Activated T-cell treated with anti-CD3 and anti-CD28 coated beads, Interleukin-2, amount 50 U/mL, for 72 hours (primary cell): ENCODE measurements at places on chromosomes 7 and 10. TPM values are rescaled to one million over a fixed set of nuclear protein-coding genes. Genes with fewer than 3 reads are reported as not detected.
A peak's percentile ranks its signal among the peaks of the same experiment; 100 is the strongest.

ZNF107 gene
- total RNA-seq: 18.5 TPM

- DNase-seq: no peak
Observed at GRCh38 chr7:84529480-84530205, 335.1 kb upstream of the SEMA3A start.

GRCh38 chr10:119139464-119140067 is 25.9 kb downstream of the SFXN4 start:
- DNase-seq: peak; percentile 61

- DNase-seq: peak; percentile 14
Observed at GRCh38 chr7:2566890-2567678, 8.3 kb downstream of the IQCE start.
